CD4-positive, CD25-positive, alpha-beta regulatory T cell (primary cell): ENCODE measurements at places on chromosomes 11 and 22. TPM values are rescaled to one million over a fixed set of nuclear protein-coding genes. Genes with fewer than 3 reads are reported as not detected.

DNA sequence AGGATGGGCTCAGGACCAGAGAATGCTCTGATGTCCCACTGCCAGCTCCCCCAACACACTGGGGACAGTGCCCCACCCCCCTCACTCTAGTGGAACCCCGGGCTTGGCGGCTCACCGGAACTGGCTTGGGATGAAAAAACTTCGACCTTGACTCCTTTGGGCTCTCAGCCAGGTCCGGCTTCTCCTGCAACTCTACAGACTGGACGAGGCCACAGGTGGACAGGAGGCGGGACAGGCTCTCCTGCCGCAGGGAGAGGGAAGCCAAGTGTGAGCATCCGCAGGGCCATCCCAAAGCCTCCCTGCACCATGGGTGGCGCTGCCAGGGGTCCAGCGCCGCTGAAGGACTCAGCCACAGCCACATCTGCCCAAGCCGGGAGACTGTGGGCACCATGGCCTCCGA, 3.7 kb downstream of the RRP7A start:
- DNase-seq, result no peak

DNA sequence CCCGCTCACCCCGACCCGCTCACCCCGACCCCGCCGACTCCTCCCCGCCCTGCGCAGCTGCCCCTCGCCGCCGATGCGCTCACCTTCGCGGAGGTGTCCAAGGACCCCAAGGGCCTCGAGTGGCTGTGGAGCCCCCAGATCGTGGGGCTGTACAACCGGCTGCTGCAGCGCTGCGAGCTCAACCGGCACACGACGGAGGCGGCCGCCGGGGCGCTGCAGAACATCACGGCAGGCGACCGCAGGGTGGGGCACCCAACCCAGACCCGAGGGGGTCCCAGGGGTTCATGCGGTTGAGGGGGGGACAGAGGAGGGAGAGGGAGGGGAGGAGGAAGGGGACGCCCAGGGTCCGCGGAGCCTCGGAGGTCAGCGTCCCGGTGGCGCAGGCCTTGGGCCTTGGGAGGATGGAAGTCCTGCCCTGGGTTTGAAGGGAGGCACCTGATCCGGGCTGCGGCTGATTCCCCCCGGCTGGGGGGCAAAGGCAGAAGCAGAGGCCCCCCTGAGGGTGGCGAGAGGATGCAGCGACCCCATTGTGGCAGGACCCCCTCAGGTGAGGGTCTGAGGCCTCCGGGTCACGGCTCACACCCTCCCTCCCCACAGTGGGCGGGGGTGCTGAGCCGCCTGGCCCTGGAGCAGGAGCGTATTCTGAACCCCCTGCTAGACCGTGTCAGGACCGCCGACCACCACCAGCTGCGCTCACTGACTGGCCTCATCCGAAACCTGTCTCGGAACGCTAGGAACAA, 9.2 kb downstream of the PKP3 start:
- no peak for DNase-seq

GRCh38 chr11:61133956-61134662, 27.1 kb downstream of the VPS37C start:
- no peak for DNase-seq

Gene IFITM1
- 320 TPM for total RNA-seq

DNA sequence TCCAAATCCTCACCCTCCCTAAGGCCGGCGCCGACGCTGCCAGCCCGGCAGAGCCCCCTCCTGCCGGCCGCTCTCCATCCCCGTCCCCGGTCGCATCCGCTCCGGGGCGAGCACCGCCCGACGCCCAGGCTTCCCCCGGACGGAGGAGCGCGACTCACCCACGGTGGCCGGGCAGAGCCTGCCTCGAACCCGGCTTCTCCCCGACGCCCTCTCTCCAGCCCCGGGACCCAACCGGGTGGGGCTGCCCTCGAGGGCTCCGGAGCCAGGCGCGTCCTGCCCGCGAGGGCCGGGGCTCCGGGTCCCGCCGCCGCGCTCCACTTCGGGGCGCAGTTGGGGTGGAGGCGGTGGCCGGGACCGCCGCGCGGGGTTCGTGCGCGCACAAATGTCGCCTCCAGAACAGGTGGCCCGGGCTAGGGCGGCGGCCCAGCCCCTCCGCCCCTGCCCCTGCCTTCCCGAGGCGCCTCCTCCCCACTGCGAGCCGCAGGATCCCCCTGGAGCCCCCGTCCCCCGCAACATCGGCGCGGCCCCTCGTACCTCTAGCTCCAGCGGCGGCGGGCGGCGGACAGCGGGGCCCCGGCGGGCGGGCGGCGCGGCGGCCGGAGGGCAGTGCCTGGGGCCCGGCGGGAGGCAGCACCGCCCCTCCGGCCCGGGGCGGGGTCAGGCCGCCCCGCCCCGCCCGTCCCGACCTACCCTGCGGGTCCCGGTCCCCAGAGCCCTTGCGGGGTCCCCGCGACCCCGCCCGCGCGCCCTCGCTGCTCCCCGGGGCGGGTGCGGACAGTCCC, at the start of gene A4GALT:
A4GALT (minus strand) TSS at position 608 of the 782 bp plus-strand sequence. CDS start 26,919 bp downstream, outside the sequence.
- DNase-seq, result no peak

DNA sequence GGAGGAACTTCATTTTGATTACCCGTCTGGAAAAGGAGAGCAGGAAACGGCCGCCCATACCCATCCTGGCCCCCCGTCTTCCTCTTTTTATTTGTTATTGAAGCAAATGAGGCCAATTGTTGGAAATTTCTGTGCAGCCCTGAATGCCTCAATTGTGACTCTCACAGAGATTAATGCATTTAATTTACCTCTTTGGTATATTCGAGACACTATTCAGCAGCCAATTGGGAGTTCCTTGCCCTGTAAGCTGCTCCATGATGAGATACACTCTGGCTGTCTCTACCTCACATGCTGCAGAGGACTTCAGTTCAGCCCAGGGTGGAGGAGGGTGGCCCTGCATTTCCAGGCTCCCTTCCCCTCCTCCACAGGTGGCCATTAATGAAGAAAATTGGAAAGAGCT, 60.6 kb upstream of the NTM start:
- DNase-seq, result no peak

Gene PGA5
- total RNA-seq, result not detected

GRCh38 chr11:64283092-64283491, 1.4 kb downstream of the BAD start:
- no peak for DNase-seq

Gene ANKRD42
- total RNA-seq, result 4.1 TPM

GRCh38 chr11:130094614-130095013, 24.9 kb downstream of the APLP2 start:
- DNase-seq, result no peak

Gene PHRF1
- 43.8 TPM for total RNA-seq

DNA sequence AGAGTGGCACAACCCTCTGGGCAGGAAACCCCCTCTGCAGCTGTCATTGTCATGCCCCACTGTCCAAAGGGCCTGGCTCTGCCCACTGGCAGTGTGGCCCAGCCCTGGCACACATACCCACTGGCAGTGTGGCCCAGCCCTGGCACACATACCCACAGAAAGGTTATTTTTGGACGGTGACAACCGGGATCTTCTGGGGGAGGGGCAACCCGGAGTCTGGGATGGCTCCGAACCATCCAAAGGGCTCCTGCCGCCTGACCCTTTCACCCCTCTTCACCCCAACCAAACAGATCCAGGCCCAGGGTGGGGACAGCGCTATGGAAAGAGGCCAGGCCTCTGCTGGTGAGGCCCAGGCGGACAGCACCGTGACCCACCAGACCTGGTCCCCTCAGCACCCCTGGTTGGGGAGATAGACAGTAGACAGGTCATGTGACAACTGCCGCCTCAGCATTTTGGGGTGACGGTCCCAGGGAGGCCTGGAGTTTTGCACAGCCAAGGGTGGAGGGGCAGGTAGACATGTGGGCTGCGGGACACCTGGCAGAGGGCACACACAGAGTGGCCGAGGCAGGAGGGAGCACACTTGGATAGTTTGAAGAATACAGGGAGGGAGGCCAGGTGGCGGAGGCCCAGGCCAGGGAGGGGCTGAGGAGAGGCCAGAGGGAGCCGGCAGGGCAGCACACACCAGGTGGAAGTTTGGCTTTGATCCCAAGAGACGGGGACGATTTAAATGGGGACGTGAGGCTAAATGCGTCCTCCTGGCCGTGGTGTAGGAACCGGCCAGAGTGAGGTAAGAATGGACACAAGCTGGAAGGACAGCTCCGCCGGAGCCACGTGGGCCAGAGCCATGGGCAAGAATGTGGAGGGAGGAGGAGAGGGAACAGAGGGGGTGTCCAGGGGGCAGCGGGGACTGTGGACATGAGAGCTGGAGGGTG, 2.9 kb downstream of the MAPK12 start:
- no peak for DNase-seq

Gene RIN1
- 0.57 TPM for total RNA-seq

GRCh38 chr11:22795914-22796313, 33.7 kb downstream of the SVIP start:
- no peak for DNase-seq

DNA sequence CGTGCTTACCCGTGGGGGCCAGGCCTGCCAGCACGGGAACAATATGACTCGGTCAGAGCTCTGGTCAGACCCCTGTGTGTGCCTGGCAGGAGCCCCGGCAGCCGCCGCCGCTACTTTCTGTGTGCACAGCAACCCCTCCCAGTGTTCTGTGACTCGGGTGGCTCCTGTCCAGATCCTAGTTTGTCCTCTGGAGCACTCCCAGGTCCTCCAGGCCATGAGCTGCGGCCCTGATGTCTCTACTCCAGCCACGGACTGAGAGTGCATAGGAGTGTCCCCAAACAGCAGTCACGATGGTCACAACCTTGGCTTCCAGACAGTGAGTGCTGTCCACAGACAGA, 3.2 kb downstream of the NDUFS8 start:
- DNase-seq, result no peak

DNA sequence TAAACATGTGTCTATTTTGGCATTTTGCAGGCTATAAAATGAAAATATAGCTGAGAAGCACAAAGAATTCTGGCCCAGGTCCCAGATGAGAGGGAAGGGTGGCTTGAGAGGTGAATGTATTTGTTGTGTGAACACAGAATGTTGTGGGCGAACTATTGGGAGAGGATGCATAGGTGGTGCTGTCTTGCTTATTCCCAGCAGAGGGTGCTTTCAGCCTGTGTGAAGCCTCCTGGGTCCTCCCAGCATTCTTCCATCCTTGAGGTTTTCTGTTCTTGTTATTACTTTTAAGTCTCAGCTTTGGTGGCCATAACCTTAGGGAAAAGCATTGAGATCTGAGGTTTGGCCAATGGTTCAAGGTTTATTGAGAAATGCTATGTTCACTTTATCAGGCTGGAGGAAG, 108.7 kb upstream of the SNX19 start:
- no peak for DNase-seq

DNA sequence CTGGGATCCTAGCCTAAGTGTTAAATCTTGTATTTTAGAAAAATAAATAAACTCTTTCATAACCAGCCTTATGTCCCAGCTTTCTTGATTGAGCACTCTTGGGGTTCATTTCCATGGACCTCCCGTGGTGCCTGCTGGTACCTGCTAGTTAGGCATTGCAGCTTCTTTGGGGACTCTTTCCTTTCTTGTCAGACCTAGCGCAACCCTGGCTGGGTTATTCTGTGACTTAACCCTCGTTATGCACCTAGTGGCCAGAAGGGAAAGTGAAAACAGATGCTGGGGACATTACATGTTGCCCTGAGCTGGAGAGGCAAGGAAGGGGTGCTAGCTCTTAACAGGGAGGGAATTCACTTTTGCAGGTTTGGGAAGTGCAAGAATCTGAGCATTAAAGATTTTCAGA, 46.8 kb downstream of the APIP start:
- DNase-seq, result no peak

DNA sequence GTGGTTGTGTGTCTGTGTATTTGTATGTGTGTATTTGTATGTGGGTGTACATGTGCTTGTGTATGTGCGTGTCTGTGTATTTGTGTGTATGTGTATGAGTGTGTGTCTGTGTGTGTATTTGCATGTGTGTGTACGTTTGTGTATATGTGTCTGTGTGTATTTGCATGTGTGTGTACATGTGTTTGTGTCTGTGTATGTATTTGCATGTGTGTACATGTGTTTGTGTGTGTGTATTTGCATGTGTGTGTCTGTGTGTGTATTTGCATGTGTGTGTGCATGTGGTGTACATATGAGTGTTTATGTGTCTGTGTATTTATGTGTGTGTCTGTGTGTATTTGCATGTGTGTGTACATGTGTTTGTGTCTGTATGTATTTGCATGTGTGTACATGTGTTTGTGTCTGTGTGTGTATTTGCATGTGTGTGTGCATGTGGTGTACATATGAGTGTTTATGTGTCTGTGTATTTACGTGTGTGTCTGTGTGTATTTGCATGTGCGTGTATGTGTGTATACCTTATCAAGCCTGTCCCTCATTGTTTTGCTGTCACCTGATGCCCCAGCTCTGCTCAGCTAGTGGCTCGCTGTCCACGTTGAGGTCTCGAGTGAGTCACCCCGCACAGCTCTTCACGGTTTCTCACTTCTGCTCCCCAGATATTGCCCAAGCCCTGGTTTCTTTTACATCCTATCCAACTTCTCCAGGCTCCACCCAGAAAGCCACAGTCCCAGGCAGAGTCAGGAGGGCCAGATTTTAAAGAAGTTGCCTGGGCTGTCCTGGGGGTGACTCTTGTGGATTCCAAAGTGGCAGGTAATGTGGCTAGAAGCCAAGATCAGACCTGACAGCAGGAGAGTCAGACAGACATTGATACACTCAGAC, 15.2 kb downstream of the MB start:
- DNase-seq, result no peak

GRCh38 chr22:37632174-37633088, 7.0 kb upstream of the SH3BP1 start:
- no peak for DNase-seq

DNA sequence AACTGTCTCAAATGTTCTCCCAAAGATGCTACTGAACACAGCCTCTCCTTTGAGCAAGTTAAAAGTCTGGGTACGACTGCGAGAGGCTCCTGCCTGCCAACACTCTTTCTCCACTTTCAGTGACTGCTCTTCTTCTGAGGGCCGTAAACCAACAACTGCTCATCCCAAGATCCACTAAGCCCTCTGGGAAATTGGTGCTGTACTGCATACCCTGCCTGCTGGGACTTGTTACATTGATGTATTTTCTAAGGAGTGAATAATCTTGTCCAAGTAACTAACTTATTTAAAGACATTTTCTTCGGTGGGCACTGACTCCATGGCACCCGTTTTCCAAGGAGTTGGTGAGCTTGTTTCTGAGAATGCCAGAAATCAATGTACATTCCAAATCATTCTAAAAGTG, 87.2 kb downstream of the ZNF280B start:
- DNase-seq, result no peak

Gene CCDC116
- total RNA-seq, result not detected

Gene SAA4
- not detected for total RNA-seq

Gene GAL3ST3
- total RNA-seq, result not detected

DNA sequence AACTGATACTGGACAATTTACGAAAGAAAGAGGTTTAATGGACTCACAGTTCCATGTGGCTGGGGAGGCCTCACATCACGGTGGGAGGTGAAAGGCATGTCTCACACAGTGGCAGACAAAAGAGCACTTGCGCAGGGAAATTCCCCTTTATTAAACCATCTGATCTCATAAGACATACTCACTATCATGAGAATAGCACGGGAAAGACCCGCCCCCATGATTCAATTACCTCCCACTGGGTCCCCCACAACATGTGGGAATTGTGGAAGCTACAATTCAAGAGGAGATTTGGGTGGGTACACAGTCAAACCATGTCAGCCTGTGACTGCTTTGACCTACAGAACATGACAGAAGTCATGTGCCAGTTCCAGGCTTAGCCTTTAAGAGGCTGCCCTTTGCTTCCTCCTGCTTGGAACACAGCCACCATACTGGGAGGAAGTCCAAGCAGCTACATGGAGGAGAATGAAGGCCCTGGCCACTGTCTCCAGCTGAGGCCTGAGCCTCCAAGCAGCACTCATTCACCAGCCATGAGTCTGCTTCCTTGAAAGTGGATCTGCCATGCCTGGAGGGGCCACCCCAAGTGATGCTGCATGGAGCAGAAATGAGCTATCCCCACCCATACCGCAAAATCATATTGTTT, 10.9 kb upstream of the GAL start:
- no peak for DNase-seq

Gene POU2AF2
- not detected for total RNA-seq
